ENCODE measurements at places on chromosomes 11 and 22.

DNA sequence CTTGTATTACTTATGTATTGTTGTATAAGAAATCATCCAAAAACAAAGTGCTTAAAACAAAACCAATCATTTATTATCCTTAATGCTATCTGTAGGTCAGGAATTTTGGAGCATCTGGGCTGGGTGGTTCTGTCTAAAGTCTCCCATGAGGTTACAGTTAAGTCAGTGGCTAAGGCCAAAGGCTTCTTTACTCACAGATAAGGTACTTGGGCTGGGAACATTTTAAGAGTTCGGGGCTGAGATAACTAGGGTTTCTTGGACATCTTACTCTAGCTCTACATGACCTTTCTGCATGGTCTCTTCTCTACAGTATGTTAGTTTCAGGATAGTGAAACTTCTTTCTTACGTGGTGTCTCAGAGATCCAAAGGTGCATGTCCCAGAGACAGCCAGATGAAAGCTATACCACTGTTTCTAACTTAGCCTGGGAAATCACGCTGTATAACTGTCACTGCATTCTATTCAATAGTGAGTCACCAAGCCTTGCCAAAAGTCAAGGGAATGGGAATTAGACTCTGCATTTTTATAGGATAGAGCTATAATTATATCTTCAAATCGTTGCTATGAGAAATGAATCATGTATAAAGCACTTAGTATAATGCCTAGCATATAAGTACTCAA lies 29.6 kb downstream of the SOX6 start:
- no peak for DNase-seq

GRCh38 chr22:20011123-20011992 lies 5.3 kb downstream of the ARVCF start:
- DNase-seq = no peak

DNA sequence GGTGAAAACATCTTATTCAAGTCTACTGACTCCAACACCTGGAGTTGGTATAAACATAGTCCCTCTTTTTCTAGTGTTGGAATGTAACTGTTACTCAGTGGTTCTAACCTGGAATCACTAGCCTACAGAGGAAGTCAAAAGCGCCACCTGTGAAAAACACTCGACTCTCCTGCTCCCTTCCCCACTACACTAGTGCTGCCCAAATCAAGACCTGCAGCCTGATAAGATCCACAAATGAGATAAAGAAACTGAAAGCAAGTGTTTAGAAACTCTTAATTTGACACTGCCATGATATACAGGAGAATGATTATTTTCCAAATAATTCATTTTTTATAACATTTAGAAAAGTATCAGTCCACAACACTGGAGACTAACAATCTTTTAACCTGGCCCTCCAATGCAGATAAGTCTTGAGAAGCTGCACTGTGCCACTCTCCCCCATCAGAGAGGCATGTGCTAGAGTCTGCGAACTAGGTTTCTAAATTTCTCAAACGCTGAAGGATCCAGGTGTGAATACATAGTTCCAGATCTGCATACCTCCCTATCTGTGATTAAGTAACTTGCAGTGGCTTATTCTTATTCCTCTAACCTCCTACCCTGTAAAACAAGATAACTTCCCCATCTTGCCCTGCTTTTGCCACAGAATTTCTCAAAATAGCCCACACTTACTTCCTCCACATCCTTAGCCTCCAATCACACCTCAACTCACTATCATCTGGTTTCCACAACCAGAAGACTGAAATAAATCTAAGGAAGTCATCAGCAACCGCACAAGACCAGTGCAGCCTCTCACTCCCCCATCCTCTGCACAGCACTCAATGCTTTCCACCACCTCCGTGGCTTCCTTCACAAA lies 88.1 kb downstream of the RRAS2 start:
- DNase-seq = no peak

DNA sequence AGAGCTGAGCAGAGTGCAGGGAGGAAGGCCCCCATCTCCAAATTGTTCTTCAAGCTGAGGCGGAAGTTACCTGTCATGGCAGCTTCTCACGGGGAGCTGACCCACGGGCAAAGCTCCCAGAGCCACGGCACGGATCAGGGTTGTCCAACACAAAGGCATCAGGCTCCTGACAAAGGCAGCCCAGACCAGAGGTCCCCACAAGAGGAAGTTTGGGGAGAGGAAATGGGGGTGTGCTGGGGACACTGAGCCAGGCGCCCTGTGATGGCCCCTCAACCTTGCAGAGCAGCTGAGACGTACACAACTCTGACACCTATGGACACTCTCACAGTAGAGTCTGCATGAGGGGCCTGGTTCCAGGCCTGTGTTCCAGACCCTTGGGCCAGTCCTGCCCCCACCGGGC lies 95.6 kb downstream of the CTTN start:
- peak; percentile 72 for DNase-seq

DNA sequence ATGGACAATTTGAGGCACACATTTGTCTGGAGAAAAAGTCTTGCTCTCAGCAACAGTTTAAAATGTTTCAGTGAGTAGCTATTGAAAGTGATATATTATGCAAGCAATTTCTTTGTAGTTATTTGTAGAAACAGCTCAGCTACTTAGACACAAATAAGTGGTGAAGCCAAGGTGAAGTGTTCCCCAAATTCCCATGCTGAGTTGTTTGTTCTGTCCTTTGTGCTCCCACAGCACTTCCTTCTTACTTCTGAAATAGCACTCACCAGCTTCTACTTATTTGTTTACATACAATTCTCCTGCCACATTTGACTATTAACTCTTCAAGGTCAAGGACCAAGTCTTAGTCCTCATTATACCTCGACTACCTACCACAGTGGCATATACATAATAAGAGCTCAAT lies 638.6 kb upstream of the LRRC4C start:
- no peak for DNase-seq
